ENCODE measurements at places on chromosomes 12 and 14. TPM values are rescaled to one million over a fixed set of nuclear protein-coding genes. Genes with fewer than 3 reads are reported as not detected.

Gene CMKLR1
- total RNA-seq, result 3.8 TPM

DNA sequence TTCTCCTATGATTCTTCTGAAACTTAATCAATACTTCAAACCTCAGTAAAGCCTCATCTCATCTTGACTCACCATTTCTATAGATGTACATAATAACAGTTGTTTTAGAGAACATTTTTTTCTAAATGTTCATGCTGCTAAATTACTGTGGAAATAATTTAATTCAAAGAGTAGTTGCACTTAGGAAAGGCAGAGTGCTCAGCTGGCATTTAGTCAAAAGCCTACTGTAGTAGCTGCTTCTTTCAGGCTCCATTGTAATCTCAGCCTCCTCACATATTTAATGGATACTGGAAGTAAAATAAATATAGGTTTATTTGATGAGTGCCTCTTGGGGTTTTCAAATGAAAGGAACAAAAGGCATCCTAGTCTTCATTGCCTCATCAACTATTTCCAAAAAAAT, 325.0 kb downstream of the CCER1 start:
- no peak for DNase-seq

GRCh38 chr14:104221071-104221625, 82.8 kb downstream of the KIF26A start:
- DNase-seq, result no peak

DNA sequence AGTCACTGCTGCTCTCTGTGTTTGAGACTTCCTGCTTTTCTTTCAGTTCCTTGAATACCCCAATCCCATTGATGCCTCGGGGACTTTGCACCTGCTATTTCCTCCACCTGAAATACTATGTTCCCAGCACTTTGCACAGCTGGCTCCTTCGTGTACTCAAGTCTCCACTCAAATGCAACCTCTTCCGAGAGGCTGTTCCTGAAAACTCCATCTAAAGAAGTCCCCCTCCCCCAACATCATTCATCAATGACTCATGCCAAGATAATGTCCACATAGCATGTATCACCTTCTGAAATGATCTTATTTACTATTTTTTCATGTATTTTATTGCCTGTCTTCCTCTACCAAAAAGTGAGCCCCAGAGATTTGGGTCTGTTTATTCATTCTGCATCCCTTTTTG, 48.6 kb downstream of the HSPB8 start:
- DNase-seq, result no peak

Gene IGF1
- total RNA-seq, result 37.3 TPM

DNA sequence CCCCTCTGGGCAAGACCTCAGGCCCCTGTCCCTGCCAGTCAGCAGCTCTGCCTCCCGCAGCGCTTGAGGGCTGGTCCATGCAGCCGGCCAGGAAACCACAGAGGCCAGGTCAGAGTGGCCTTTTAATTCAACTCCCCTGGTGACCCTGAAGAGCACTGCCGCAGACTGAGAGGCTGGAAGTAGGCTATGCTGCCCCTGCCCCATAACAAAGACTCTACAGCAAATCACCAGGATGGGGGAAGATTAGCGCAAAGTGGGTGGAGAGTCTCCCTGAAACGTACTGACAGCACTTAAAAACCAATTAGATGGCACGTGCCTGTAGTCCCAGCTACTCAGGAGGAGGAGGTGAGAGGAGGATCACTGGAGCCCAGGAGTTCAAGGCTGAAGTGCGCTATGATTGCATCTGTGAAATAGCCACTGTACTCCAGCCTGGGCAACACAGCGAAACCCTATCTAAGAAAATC, 70.5 kb downstream of the ITPK1 start:
- DNase-seq, result no peak

GRCh38 chr14:24233538-24233866, 773 bp downstream of the GMPR2 start:
- peak; percentile 37 for DNase-seq

GRCh38 chr12:7339675-7340074, 35.8 kb downstream of the ACSM4 start:
- no peak for DNase-seq

Gene NRIP2
- total RNA-seq, result 0.15 TPM

DNA sequence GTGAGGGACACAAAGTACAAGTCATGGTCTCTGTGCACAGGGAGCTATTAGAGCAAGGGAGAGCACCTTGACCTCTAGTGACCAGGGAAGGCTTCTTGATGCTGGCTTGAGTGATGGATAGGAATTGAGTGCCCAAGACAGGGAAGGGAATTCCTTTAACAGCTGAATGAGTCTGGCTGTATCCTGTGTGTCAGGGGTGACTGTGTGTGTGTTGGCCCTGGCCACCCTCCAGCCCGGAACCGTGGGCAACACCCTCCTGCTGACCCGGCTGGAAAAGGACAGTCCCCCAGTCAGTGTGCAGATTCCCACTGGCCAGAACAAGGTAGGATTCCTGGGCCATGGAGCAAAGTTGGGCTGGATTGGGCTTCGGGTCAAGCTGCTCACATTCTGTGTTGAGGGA, 5.5 kb upstream of the PFDN5 start:
- no peak for DNase-seq

DNA sequence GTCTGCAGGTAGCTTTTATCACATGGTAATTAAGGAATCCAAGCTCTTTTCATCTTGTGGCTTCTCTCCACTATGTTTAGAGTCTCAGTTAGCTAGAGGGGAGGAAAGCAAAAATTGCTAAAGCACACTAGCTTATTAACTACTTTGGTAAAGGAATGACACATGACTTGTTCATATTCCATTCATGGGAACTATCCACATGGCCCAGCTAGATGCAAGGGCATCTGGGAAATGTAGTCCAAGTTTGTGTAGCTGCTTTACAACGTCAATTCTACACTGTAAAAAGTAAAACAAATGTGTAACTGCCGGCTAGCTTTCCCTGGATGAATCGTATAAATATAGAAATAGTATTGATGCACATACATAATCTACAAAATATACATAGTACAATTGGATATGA, 244.5 kb upstream of the LRFN5 start:
- DNase-seq, result no peak

- peak; percentile 30 for DNase-seq
These were observed 69.0 kb downstream of the DIO3 start for GRCh38 chr14:101630056-101630965.

Gene TAS2R14
- total RNA-seq, result 0.73 TPM

DNA sequence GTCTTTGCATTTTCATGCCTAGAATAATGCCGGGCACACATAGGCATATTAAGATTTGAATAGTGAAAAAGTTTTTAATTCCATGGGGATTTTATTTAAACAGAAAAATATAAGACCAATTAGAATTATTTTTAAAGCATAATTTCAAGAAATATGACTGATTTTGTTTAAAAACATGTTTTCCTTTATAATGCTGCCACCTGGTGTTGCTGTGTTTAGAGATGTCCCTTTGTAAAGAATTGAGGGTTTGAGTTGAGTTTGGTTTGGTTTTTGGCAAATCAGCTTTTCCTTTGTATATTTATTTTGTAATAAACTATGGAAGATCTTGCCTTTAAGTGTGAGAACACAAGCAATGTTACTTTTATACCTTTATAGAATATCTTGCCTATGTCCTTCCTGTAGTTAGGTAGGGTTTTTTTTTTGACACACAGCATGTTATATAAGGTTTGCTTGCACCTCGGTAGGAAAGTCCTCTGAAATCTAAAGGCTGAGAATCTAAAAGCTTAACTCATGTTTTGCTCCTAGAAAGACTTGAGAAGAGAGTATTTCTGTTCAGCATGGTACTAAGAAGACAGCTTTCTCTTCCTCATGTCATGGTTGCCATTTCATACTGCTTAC, 31.4 kb upstream of the SNAPC1 start:
- no peak for DNase-seq

- no peak for DNase-seq
These were observed 136.5 kb upstream of the FOXG1 start for GRCh38 chr14:28630100-28630499.

Gene NKX2-8
- not detected for total RNA-seq

DNA sequence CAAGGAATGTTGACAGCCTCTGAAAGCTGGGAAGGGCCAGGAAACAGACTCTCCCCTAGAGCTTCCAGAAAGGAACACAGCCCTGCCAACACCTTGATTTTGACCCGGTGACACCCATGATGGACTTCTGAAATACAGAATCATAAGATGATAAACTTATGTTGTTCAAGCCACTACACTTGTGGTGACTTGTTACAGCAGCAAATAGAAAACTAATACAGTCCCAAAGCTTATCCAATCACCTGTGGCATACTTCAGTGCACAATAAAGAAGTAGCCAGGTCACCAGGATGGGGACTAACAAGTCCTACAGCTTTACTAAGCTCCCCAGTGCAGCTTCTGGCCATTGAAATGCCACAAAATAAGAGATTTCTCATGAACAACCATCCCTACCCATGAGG, 5.4 kb downstream of the STON2 start:
- no peak for DNase-seq

Gene KRT85
- total RNA-seq, result not detected

- DNase-seq, result no peak
These were observed 371.2 kb downstream of the BCL11B start for GRCh38 chr14:98900798-98901197.

DNA sequence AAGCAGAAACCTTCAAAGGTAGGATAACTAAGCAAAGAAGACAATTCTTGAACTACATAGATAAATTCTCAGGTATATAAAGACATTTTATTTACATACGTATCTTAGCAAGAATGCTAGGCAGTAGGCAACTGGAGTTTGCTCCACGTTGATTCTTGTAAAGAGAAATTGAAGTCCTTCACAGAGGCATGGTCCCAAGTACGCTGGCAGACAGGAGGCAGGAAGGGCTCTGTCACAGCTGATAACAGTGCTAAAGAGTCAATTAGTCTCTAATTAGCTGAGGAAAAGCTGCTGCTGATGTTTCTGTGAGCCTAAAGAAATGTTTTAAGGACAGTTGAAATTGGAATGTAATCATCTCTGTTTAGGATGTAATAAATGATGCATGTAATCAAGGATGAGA, 146.8 kb downstream of the METTL25 start:
- DNase-seq, result no peak

DNA sequence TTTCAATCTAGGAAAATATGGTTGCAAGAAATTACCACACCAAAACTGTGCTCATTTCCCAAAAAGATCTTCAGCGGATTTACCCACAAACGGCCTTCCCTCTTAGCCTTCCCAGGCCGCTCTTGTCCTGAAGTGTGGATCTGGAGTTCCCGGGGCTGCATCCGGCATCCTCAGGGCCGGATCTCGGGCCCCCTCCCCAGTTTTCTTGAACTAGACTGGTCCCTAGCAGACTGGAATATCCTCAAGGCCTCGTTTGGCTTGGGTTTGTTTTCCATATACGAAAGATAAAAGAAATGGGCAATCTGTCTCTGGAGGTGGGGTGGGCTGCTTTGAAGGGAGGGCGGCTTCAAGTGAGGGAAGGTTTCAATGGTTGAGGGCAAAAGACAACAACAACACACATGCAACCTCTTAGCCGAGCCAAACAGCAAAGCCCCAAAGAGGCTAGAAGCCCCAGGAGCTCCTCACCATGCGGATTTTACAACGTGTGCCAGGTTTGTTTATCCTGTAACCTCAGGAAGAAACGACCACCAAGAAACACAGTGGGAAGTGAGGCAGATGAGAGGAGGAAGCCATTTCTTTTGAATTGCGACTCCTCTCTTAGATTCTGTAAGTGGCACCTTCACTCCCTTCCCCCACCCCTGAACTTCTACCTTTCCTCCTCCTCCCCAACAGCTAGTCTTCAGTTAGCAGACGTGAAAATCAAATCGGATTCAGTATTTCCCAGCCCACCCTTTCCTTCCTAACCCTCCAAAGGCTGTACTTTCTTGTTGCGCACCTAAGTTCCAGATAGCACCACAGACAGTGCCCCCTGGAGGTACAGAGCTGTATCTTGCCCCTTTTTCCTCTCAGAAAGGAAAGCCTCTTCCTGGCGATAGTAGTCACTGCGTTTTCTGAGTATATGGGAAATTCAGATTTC, 2.6 kb downstream of the MYF6 start:
- DNase-seq, result no peak

GRCh38 chr12:7161811-7162210, 27.7 kb upstream of the PEX5 start:
- peak; percentile 90 for DNase-seq

- no peak for DNase-seq
These were observed 4.8 kb downstream of the ELK3 start for GRCh38 chr12:96198965-96199364.

- DNase-seq, result no peak
These were observed 439.0 kb downstream of the NRXN3 start for GRCh38 chr14:78608998-78609787.

Gene SLC15A4
- 11.8 TPM for total RNA-seq

Gene PPP1R1A
- total RNA-seq, result 60.9 TPM
